Inflammatory macrophage treated with lipopolysaccharide for 4 hours (primary cell): ENCODE measurements at places on chromosomes 4 and X.
A peak's percentile ranks its signal among the peaks of the same experiment; 100 is the strongest.

DNA sequence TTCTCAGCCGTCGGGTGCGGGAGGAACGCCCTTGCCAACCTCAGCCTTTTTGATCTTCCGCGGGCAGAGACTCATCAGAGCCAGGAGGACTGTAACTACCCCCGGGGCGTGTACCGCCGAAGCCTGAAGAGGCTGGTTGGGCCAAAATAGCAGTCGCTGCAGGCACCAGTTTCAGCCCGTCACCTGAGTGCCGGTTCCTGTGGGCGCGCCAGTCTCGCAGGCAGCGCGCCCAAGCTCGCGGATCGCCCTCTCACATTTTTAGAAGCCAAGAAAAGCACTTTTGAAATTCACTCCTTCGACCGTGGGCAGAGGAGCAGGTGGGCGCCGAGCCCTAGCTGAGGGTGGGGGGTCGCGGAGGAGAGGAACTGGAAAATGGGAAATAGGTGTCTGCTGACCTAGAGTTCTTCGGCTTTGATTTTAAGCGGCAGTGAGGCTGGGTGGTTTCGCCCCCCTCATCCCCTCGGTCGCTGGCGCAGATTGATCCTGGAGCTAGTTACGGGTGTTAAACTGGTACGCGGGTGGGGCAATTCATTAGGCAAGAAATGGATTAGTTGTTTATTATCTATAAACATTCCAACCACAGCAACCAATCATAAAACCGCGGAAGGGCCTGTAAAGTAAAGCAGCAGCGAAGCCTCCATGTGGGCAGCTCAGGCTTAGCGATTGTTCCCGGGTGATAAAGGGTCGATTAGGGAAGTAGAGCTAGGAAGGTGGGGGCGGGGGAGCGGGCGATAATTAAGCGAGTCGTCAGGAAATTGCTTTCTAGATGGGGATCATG lies 69.2 kb downstream of the FBXO8 start:
- DNase-seq: no peak

DNA sequence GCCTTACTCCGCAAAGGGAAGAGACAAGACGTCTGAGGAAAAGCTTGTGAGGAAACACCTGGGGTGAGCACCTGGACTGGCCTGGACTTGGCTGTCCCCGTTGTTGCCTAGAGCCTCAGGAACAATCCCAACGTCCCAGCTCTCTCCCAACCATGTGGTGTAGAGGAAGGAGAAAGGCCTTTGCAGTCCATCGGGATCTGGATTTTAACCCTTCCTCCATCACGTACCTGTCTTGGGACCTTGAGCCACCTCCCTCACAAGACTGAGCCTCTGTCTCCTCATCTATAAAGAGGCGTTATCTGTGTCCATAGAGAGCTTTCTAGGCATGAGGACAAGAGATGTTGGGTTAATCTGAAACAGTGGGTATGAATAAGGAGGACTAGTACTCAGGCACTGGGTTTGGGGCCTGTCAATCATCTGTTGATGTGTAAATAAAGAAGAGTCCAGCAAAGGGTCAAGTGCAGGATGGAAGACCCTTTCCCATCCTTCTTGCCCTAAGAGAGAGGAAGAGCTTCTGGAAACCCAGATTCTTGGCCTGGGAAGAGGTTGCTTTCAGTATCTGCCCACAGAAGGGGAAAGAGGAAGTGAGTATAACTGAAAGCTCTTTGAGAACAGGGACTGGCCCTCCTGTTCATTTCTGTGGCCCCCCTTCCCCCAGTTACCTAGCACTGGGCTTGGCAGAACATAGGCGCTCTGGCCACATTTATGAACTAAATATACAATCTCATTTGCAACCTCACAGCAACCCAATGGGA lies 137.1 kb downstream of the PJA1 start:
- DNase-seq: peak; percentile 31

DNA sequence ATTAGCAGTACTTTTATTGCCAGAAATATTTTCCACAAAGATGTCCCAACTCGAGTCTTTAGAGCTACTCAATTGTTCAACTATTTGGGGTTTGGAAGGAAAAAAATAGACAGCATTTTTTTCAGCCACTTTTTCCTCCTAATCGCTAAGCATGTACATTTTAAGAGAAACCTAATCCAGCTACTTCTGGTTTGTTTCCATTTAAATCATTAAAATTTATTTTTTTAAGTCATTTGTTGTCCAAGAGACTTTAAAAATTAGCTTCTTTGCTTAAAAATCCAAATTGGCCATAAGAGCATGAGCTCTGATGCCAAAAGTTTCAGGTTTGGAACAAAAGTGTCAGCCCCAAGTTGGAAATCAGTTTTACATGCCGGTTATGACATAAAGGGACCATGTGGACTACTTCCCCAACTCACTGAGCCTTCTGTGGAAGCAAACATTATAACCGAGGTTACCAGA lies 186.3 kb upstream of the INTU start:
- no peak for DNase-seq

- no peak for DNase-seq
These were observed 92.2 kb downstream of the DCHS2 start for GRCh38 chr4:154399259-154399974.

DNA sequence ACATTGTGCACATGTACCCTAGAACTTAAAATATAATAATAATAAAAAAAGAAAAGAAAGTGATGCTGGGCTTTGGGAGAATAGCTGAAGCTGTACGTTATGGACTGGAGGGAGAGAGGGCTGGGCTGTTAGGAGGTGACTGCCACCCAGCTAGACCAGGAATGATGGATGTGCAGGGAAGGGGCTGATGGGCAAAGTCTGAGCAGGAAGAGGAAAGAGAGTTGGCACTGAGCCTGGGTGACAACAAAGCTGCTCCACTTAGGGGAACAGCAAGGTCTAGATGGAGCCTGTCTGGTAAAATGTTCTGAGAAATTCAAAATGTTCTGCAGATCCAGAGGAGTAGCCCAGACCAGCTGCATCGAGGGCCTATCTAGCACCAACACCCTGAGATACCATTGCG lies 32.3 kb downstream of the MED28 start:
- no peak for DNase-seq

GRCh38 chr4:186825069-186825468 lies 101.4 kb upstream of the FAT1 start:
- DNase-seq: no peak

DNA sequence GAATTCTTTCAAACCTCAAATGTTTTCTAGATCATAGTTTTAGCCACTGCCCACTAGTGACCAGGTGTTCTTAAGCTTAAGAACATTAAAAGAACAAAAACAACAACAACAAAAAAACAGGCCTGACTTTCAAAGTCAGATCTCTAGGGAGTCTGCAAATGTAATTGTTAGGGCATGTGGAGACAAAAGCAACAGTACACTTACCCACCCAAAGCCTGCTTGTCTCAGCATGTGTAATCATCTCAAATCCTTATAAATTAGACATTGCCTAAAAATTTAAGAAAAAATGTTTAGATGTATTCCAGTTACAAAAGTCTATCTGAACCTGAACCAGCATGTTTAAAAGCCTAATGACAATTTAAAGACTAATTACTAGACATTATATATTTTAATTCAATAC lies 79.9 kb downstream of the SLC7A11 start:
- no peak for DNase-seq

DNA sequence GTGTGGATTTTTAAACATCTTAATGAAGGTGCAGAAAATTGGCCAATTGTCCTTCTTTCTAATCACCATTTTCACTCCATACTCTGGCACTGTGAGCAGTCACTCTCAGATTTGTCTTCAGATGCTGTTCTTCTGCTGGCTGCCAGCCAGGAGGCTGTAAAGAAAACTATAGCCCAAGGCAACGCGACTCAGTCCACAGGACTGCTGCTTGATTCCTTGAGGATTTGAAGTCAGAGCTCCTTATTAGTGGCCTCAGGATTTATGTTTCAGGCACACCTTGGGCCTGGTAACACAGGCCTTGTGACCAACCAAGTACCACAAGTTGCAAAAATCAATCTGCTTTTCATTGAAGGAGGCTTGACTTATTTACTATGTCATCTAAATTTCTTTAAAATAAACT lies 342.6 kb downstream of the GPM6A start:
- DNase-seq: no peak

GRCh38 chr4:137892134-137892533 lies 350.0 kb downstream of the SLC7A11 start:
- no peak for DNase-seq

DNA sequence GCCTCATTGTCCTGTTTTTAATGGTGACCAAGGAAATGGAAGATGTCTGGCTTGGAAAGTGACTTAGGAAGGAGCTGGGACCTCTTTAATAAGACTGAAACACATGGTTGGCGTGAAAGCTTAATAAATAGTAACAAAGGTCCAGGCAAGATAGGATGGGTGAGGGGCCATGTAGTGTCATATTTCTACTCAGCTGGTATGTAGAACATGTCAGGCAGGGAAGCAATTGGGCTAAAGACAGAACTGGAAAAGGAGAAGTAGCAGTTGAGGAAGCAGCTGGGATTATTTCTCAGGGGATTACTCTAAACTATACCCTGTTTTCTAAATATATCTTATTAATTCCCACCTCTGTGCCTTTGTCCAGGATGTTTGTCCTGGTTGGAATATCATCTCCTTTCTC lies 18.6 kb downstream of the ITGB1BP2 start:
- no peak for DNase-seq

GRCh38 chrX:1435241-1435895 lies 17.3 kb downstream of the ASMTL start:
- no peak for DNase-seq

DNA sequence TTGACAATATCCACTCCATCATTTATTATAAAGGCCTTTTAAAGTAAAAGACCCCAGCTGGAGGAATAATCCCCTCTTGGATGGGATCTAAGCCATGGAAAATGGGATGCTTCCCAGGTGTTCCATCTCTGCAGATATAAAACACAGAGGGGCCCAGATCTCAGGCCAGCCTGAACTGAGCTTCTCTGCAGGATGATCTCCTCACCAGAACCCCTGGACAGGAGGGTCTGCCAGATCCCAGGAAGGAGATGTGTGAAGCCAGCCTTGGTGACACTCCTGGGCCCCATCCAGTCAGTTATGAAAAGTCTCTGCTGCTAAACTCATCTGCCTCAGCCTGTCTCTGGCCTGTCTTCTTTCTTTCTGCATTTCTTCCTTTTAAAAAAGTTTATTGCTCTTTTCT lies 56.7 kb downstream of the HTRA3 start:
- DNase-seq: no peak

DNA sequence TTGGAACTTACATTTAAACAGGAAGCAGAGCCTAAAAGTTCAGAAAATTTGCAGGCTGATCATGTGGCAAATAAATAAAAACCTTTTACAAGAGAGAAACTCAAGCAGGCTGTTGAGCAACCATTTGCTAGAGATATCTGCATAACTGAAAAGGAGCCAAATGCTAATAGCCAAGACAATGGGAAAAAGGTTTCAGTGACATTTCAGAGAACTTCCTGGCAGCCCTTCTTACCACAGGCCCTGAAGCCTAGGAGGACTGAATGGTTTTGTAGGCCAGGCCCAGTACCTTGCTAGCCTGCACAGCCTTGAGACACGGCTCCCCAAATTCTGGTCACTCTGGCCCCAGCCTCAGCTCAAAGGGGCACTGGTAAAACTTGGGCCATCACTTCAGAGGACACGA lies 945.1 kb downstream of the ADGRL3 start:
- no peak for DNase-seq

DNA sequence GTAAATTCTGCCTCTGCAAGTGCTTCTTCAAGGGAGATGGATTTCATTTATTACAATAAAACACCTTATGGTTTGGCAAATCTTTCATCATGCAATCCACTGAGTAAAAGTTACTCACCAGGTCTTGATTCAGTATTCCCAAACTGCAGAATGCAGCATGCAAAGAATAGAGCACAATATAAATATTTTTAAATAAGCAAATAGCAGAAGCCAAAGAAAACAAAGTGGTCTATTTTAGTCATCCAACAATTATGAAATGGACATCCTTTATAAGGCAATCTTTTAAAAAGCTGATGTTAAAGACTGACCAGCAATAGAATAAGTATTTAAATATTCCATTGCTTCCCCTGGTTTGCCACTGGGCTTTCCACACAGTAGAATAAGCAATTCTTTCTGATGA lies 59.5 kb downstream of the SLC39A8 start:
- DNase-seq: no peak

GRCh38 chr4:140057701-140058100 lies 96.3 kb downstream of the MAML3 start:
- DNase-seq: peak; percentile 32

GRCh38 chr4:156154978-156155377 lies 201.3 kb upstream of the CTSO start:
- DNase-seq: no peak

DNA sequence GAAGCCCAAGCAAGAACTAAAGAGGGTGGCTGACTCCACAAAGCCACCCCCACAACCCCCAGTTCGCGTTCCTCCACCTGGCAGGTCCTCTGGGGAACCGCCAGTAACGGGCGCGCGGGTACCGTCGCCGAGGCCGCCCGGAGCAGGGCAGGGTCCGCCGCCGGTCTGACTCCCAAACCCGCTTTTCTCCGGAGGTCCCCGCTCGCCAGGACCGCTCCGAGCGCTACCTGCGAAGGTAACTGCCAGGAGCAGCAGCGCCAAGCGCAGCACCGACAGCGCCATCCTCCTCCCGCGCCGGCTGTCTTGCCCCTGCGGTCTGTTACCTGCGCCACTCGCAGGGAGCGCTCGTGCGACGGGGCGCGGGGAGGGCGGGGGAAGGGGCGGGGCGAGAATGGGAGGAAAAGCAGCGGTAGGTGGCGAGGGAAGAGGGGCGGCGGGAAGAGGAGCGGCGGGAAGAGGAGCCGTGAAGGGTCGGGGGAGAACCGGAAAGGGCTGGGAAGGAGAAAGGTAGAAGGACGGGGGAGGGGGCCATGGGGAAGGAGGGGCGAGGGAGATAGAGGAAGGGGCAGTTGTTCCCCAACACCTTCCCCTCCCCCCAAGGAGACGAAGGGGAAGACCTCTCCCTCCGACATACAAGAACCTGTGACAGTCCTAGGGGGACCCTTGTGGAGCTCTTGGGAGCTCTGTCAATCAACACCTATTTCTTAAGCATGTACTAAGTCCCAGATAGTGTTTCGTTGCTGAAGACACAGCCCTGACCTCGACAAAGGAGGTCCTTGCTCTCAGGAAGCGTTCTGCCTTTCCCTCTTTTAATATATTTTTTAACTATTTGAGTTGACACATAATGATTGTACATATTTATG lies at the start of gene SPINK2:
Gene SPINK2 (minus strand): TSS at position 321 of the 863 bp plus-strand sequence. CDS start 39 bp downstream, at position 282.
- DNase-seq: no peak

- no peak for DNase-seq
These were observed 32.7 kb upstream of the WFS1 start for GRCh38 chr4:6236816-6237390.

DNA sequence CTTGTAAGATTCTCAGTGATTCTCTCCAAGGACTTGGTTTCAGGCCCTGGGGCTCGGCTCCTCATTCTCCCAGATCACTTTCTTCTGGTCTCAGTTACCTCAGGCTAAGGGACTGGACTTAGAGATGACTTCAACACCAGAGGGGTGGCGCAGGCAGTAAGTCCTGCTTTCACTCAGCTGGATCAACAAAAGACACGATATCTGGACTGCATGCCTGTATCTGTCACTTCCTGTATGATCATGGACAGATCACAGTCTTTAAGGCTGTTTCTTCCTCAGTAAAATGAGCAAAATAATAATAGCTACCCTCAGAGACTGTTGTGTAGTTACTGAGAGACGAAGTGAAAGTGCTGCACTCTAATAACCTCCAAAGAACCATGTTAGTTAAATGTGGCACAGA lies 19.5 kb upstream of the CXCR3 start:
- no peak for DNase-seq

GRCh38 chrX:66328950-66329596 lies 165.0 kb downstream of the HEPH start:
- no peak for DNase-seq

GRCh38 chrX:53257166-53257565 lies 24.2 kb downstream of the IQSEC2 start:
- DNase-seq: no peak
